ENCODE measurements at places on chromosomes 12 and 14.

GRCh38 chr12:107632246-107632645 is 53.4 kb upstream of the PWP1 start:
- no peak for DNase-seq

DNA sequence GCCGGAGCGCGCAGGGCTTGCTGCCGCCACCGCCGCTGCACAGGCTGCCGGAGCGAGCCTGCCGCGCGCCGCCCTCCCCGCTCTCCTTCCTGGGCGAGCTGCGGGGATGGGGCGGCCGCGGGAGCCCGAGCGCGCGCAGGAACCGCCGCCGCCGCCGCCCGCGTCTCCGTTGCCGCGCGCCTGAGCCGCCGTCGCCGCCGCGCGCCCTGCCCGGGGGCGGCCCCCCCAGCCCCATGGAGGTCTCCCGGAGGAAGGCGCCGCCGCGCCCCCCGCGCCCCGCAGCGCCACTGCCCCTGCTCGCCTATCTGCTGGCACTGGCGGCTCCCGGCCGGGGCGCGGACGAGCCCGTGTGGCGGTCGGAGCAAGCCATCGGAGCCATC is 352 bp downstream of the PLXNC1 start:
- no peak for DNase-seq

GRCh38 chr12:86787419-86787818 is 531.2 kb upstream of the MGAT4C start:
- no peak for DNase-seq

GRCh38 chr12:14366209-14367039 is 942 bp downstream of the ATF7IP start:
- no peak for DNase-seq

GRCh38 chr14:23524954-23525353 is 26.6 kb downstream of the ZFHX2 start:
- no peak for DNase-seq

DNA sequence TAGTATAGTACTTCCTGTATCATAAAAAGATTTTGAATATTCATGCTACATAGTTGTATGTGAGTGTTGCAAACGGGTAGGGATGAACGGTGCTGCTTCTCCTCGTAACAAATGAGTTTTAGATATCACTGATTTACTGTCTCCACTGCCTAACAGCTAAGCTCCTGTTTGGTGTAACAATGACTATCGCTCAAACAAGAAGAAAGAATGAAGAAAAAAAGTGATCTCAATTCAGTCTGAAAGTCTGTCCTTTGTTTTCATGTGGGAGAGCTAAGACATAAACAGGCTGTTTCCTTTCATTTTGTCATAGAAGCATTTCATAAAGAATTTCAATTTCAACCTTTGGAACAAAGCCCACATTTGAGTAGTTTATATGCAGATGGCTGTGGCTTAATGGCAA is 26.1 kb upstream of the RTRAF start:
- no peak for DNase-seq

DNA sequence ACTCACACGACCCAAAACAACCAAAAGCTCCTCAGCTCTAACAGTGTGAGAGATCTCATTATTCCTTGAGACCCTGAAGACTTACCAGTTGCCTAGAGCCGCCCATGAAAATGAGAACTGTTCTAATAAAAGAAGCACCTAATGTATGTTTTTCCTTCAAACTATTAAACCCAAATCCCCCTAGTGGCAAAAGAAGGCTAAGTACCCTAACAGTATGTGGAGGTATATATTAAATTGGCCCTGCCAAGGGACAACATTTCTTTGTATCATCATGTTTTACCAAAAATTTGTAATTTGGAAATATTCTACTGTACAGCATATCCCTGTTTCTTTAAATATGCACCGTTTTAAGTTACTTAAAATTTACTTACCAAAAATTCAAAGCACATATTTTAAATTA is 38.0 kb upstream of the PPFIA2 start:
- DNase-seq = no peak

DNA sequence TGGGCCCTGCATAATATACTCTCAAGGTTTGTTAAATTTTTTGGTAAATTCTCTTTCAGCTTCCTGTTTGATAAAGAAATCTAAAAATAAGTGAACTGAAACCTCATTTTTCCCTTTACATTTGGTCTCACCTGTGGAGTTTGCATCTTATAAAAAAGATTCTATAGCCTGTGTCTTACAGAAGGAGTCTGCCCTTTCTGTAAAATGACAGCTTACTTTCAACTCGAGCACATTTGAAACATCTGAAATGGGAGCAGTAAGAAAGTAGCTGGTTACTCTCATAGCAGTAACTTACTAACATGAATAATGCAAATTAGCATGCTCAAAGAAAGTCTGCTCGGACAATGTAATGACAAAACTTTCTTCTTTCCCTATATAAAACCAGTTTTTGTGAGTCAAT is 155.8 kb downstream of the NELL2 start:
- DNase-seq = no peak

- no peak for DNase-seq
Measured at GRCh38 chr14:76717508-76718290, 43.6 kb upstream of the VASH1 start.

DNA sequence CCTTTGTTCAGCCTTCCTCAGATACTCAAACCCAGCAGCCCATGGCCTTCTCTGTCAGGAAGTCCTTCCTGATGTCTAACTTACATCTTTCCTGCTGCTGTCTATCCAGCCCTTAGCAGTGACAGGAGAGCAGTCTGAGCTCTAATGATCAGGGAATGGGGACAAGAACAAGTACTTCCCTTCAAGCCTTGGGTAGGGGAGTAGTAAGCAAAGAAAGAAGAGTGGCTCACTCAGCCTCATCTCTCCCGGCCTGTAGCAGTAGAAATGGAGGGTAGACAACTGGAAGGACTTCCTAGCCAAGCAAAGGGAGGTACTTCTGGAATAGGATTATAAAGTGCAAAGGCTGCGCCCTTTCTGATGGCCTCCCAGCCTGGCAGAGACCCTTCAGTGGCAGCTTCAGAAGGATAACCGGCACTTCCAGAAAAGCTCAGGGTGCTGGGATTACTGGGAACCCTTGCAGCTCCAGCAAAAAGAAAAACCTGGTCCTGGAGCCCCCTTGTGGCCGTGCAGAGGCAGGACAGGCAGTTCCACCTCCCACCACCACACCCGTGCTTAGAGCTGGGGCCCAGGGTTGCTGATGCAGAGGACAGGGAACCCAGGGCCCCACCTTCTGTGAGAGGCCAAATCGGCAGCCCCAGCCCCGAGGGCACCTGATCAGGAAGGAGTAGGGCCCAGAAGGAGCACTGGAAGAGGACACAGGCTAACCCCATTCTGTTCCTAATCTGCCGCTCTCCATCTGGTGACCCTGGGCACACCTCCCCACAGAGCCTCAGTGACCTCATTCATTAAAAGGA is 12.4 kb upstream of the SMUG1 start:
- DNase-seq = peak; percentile 8

GRCh38 chr12:125255935-125256633 is 190.8 kb downstream of the AACS start:
- DNase-seq = no peak

DNA sequence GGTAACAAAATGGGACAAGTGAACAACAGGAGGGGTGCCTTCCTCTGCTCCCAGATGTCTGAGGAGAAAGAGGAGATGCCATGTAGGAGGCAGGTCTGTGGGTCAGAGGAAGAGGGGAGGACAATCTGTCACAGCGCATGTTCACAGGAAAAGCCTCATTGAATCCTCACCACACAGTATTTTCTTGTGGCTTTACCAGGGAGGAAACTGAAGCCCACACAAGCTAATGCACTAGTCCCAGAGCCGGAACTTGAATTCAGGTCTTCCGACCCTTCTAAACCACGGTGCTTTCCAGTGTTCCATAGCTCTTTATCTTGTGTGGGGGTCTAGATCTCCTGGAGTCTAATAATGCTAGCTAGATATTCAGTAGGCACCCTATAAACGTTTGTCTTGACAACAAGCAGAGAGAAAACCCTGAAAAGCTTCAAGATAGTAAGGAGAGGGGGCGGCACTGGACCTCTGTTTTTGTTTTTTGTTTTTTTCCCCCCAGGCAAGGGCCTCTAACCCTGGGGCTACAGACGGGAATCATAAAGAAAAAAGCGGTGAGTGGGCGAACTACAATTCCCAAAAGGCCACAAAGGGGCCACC is 371 bp upstream of the SHMT2 start:
- no peak for DNase-seq

GRCh38 chr14:51616256-51616655 is 35.5 kb upstream of the FRMD6 start:
- DNase-seq = no peak

DNA sequence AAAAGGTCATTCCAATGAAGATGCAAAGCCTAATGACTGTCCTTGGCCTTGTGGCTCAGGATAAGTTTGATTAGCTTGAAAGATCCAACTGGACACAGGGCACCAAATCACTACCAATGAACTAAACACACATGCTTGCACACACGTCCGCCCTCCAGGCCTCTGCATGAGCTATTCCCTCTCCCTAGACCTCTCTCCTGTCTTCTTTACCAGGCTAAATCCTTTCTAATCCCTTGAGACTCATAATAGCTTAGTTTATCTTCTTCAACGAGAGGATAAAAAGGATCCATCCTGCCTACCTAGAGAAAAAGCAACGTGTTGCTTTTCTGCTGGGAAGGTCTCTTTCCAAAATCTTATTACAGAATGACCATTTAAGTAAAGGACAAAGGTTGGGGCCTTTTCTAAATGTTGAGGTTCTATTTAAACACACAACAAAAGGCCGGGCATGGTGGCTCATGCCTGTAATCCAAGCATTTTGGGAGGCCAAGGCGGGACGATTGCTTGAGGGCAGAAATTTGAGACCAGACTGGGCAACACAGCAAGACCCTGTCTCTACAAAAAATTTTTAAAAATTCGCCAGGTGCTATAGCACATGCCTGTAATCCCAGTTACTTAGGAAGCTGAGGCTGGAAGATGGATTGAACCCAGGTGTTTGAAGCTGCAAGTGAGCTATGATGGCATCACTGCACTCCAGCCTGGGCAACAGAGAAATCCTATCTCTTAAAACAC is 22.4 kb downstream of the PXN start:
- no peak for DNase-seq

DNA sequence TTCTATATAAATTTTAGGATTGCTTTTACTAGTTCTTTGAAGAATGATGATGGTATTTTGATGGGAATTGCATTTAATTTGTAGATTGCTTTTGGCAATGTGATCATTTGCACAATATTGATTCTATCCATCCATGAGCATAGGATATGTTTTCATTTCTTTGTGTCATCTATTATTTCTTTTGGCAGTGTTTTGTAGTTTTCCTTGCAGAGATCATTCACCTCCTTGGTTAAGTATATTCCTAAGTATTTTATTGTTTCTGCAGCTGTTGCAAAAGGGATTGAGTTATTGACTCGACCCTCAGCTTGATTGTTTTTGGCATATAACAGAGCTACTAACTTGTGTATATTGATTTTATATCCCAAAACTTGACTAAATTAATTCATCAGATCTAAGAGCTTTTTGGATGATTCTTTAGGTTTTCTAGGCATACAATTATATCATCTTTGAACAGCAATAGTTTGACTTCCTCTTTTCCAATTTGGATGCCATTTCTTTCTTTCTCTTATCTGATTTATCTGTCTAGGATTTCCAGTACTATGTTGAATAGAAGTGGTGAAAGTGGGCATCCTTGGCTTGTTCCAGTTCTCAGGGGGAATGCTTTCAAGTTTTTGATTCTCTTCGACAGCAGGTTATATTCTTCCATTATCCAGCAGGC is 668.1 kb downstream of the SLC16A7 start:
- DNase-seq = no peak

DNA sequence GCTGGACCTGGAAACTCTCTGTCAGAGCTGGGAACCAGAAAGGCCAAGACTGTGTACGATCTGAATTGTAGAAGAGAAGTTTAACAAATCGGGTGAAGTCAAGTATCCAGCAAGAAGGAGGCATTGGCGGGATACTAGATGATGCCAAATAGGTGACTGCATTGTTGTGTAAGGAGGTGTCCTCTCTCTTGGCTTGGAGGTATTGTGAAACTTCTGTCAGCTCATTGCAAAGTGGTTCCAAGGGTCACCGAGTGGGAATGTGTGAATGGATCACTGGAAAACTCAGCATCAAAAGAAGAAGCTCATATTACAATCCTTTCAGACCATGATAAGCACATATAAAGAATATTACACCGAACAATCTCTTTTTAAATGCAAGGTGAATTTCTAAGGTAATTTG is 11.7 kb downstream of the NAV3 start:
- DNase-seq = no peak
